ENCODE measurements at places on chromosomes 11 and 22. TPM values are rescaled to one million over a fixed set of nuclear protein-coding genes. Genes with fewer than 3 reads are reported as not detected.

GRCh38 chr22:30044369-30044768, 35.9 kb upstream of the HORMAD2 start:
- no peak for DNase-seq

- DNase-seq = no peak
Measured at GRCh38 chr22:35664955-35665587, 16.8 kb downstream of the APOL6 start.

GRCh38 chr11:47998733-47999359, 18.5 kb downstream of the PTPRJ start:
- DNase-seq = no peak

- DNase-seq = no peak
Measured at GRCh38 chr11:65446446-65447277, 24.1 kb downstream of the NEAT1 start.

DNA sequence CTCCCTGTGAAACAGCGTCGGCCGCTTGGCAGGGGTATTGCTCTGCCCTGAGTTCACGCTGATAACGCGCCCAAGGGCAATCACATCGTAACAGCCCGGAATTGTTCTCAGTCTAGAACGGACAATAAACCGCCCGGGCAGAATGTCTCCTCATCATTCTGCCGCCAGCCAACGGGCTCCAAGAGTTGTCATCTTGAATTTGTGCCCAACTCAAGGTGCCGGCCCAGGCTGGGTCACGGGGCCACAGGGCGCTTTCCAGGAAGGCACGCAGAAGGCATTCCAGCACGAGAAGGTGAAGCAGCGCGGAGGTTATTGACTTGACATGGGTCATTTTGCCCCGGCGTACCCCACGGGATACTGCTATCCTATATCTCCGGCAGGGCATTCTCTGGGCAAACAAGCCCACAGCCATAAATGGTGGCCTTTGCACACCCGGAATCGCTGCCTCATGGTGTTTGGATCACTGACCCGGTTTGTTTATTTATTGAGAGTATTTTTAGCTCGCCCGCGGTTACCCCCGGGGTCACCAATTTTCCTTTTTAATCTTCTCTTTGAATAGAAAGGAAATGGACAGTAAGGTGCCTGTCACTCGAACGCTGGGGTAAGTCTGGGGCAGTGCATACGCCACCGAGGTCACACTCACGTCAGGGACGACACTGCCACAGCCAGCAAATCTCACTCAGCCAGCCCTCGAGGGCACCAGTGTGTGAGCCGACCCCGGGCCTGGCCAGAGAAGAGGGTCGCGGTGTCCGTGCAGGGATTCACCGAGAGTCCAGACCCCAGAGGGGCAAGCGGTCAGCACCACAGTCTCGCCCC, 72.4 kb upstream of the FGF3 start:
- peak; percentile 8 for DNase-seq

- peak; percentile 51 for DNase-seq
Measured at GRCh38 chr11:70656252-70656651, 257.9 kb downstream of the CTTN start.

- peak; percentile 2 for DNase-seq
Measured at GRCh38 chr22:50701428-50702154, 29.0 kb downstream of the SHANK3 start.

DNA sequence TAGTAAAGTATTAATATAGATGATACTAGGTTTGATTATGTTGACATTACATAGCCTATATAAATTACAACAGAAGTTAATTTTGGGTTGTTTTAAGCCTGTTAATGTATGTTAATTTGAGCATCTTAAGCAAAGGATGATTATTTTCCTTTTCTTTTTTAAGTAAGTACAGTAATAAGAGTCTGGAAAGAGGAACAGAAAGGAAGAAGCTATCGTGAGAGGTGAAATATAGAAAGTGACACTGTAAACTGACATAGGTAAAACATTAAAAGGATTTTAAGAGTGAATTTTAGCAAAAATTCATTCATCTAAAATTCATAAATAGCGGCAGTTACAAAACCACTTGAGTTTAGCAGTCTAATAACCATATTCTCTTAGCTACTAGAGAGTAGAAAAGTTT, 45.5 kb downstream of the FAR1 start:
- no peak for DNase-seq

- DNase-seq = no peak
Measured at GRCh38 chr11:14617241-14618027, 26.2 kb upstream of the PDE3B start.

- peak; percentile 43 for DNase-seq
Measured at GRCh38 chr11:20110908-20111669, 49.2 kb downstream of the DBX1 start.

DNA sequence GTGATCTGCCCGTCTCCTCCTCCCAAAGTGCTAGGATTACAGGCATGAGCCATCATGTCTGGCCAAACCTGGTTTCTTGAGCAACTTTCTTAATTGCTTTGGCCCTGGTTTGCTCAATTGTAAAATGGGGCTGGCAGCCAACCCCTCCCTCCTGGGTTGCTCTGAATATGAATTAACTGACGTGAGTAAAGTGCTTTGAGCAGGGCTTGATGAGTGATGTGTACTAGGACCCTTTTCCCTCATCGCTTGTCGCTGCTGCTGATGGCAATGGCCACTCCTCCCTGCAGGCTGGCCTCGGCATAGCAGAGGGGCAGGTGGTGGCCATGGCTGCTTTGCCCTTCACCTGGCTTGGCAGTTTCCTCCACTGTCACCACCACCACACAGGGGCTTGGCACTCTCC, 41.5 kb downstream of the RNF141 start:
- no peak for DNase-seq

DNA sequence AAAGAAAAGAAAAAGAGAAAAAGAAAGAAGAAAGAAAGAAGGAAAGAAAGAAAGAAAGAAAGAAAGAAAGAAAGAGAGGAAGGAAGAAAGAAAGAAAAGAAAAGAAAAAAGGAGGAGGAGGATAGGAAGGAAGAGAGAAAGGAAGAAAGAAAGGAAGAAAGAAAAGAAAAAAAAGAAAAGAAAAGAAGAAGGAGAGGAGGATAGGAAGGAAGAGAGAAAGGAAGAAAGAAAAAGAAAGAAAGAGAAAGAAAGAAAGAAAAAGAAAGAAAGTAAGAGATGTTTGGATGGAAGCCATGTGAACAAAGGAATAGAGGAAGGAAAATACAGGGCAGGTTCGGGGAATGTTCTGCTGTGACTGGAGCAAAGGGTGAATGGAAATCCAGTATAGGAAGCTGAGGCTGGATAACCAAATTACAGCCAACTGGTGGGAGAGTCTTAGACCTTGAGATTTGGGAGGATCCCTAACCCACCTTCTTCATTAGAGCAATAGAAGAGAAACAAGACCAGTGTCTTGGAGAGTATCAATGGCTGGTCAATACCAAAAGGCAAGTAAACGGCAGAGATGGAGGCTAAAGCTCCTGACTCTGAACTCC, 94.9 kb downstream of the RASSF10 start:
- no peak for DNase-seq

DNA sequence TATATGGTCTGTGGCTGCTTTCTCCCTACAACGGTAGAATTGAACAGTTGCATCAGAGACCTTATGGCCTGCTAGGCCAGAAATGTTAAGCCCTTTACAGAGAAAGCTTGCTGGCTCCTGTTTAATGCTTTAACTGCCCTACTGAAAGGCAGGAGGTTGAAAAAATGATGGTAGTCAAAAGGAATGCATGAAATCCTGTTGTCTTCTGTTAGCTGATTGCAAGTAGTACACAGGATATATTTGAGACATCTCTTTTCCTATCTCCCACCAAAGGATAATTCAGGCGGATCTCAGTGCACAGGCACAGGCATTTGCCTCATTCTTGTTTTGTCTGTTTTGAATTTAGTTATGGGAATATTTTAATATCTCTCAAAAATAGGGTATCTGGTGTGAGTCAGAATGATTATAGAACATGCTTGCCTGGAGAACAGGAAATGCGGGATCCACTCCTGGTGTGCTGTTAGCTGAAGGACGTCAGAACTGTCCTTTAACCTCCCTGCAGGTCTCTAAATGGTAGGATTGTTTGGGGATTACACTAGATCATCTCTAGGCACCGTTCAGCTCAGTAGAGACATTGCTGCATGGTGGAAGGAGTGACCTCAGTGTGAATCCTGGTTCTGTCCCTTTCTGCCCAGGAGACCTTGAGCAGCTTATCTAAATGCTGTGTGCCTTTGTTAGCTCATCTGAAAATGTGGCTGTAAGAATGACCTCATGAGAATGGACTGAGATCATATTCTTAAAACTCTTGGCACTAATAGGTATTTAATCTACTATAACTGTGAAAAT, 49.5 kb downstream of the PACS1 start:
- DNase-seq = no peak

DNA sequence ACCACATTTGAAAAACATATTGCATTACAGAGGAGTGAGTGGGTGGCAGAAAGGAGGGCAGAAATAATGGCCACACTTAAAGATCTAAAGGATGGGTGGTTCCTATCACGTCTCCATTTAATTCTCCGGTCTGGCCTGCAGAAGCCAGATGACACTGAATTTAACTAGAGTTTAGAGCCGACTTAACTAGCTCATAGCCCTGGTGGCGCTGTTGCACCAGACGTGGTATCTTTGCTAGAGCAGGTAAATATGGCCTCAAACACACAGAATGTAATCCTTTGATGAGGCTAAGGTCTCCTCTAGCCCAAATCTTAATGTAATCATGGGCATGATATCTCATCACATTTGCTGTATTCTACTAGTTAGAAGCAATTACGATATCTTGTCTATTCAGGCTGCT, 51.5 kb upstream of the GAL start:
- DNase-seq = peak; percentile 63

- peak; percentile 27 for DNase-seq
Measured at GRCh38 chr11:116312570-116313391, 460.0 kb downstream of the BUD13 start.

DNA sequence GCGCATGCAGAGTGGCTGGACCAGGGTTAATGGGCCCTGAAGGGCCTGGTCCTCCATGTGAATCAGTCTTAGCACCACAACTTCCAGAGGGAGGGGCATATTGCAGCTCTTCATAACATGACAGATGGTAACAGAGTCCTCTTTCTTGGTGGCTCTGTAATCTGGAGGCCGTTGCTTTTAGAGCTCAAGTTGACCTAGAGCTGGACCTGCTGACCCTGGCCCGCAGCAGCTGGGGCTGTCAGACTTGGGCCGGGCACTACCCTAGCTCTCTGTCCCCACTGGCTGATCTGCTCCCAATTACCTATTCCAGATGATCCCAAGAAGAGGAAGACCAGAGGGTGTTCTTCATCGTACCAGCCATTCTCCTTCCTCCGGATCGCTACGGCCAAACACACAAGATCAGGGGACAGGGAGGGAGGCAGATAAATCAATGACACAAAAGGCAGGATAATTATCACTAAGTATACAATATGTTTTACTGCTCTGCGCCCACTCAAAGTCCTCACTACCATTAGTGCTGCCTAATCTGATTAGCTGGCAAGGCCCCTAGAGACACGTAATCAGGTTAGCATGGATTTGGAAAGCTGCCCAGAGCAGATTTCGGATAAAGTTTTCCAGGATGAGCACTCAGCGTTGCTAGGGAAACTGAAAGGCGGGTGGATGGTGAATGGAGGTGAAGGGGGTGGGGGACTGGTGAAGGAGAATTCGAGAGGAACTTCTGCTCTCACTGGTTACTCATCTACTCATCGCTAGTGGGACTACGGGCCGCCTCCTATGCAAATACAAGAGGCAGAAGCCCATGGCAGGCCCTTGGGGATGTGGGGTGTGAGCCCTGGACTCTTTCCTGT, 64.5 kb upstream of the PHOX2A start:
- DNase-seq = peak; percentile 66

The MMP27 gene
- not detected for total RNA-seq

The DNAJC24 gene
- total RNA-seq = 20.6 TPM

The CHID1 gene
- total RNA-seq = 56.1 TPM

The VWCE gene
- total RNA-seq = 27.3 TPM

The APOA4 gene
- not detected for total RNA-seq

The MAJIN gene
- total RNA-seq = not detected

The FXYD2 gene
- total RNA-seq = 0.44 TPM

The CNTF gene
- total RNA-seq = 4.6 TPM

The MFRP gene
- not detected for total RNA-seq

The DNAJB7 gene
- total RNA-seq = not detected

The MS4A15 gene
- total RNA-seq = not detected

The CNGA4 gene
- not detected for total RNA-seq

The C11orf87 gene
- total RNA-seq = 0.27 TPM

The DTX4 gene
- 4.1 TPM for total RNA-seq

The APOL4 gene
- total RNA-seq = not detected

The APOBEC3G gene
- 1.0 TPM for total RNA-seq

The MYO7A gene
- 11.6 TPM for total RNA-seq
